Fibroblast of skin of right quadriceps (primary cell): ENCODE measurements at places on chromosomes 5 and 9.
A peak's percentile ranks its signal among the peaks of the same experiment; 100 is the strongest.

DNA sequence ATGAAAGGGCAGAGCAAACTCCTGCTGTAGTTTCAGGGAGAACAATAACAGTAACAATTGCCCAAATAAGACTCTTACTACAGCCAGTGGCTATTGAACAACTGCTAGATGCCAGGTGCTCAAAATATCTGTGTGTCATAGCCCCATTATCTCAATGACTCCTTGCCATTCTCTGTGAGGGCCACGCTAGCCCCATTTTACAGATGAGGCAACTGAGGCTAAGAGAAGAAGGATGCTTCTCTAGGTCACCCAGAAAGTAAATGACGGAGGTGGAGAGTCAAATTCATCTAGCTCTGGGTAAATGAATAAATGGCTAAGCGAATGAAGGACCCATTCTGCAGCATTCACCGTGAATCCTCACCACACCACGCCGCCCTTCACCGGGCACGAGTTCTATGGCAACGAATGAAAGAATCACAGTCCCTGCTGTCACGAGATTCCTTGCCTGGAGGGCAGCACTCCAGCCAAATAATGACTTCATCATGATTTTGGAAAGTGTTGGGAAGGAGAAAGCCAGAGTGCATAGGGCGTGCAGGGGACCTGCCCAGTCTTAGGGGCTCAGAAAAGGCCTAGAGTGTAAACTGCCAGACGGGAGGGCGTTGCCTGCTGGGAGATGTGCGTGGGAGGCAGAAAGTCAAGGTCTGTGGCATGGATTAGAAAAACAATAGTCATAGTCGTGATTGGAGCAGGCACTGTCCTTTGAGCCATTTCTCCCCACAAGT lies 147.2 kb downstream of the C9orf50 start:
- DNase-seq, result no peak

DNA sequence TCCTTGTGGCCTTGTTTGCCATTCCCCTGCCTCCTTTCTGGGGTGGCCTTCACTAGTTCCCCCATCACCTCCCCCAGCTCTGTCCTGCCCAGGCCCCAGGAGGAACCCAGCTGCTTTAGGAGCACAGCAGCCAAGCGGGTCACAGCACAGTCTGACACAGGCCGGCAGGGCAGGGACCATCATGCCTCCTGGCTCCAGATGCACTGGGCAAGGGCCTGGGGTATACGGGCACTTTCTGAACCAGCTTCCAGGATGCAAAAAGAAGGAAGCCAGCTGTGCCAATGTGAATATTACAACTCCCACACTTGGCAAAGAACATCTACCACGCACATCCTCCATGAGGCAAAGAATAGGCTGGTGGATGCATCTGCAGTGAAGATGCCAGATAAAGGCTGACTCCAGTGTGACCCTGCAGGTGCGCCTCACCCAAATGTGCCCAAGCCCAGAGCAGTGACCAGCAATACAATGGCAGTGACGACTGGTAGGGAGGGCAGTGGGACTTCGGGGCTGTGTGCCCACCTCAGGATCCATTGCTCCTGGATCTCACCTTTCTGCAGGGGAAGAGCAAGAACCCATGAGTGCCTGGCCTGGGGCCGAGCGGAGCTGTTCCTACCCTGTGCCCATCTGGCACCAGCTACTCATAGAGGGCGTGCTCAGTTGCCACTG lies 6.3 kb upstream of the IL3 start:
- DNase-seq, result no peak

GRCh38 chr5:173627860-173628392 lies 11.5 kb upstream of the BOD1 start:
- DNase-seq, result no peak

DNA sequence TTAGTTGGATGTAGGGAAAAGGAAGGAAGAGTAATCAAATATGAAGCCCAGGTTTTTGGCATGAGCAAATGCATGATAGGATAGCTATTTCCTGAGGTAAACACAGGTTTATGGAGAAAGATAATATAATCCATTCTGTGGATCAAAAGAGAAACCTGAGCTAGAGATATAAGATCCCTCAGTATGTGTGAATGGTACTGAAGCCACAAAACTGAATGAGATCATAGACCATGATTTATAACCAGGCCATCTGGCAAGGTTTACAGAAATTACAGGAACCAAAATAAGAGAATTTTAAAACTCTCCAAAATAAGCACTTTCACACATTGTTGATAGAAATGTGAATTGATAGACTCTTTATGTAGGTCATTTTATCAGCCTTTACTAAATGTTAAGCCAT lies 28.7 kb upstream of the ECM2 start:
- peak; percentile 64 for DNase-seq

DNA sequence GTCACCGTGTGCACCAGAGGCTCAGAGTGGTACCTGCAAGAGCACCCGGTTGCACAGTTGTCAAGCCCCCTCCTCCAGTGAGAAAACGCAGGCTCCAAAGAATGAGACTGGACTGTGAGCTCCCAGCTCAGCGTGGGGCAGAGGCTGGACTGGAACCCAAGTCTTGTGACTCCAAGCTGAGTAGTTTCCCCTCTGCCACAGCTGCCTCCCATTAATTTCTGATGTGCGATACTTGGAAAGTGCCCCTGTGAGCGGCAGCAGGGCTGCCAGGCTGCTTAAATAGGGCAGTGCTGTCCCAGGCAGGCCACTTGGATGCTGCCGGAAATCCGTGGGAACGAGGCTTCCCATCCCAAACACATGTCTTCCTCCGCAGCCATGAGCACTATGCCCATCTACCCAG lies 62.2 kb upstream of the ANGPTL2 start:
- DNase-seq, result no peak

DNA sequence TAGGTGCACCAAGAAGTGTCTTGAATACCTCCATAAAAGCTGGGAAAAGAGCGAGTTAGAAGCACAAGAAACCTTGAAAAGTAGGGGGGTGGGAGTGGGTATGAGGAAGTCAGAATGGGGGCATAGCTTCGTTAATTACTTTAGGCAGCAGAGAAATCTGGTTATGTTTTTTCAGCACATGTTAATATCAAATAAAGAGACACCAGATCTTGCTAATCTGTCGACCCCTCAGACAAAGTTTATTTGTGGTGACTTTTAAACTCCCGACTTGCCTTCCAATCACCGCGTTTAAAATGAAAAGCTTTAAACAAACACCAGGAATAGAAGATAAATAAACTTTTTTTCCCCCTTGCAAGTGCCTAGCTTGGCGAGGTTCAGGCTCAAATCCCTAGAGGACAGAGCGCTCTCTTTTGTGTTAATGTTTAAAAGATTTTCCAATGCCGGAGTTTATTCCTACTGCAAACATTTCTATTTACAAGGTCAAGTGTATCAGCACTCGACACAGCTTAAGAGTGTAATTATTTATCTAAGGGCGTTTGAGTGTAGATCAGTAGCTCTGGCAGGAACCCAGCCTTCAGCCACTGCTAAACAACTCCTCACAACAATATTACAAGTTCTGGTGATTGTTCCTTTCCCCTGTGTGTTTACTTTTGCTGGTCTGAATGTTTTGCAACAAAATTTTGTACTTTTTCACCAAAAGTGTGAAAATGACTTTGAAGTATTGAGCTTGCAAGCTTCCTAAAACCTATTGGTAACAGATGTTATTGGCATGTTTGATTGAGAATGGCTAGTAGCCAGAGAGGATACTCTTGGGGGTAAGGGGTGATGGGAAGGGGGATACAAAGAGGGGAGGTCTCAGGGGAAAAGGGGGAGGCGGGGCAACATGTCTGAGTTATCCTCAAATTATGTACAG lies 3.8 kb downstream of the GAS1 start:
- peak; percentile 38 for DNase-seq

DNA sequence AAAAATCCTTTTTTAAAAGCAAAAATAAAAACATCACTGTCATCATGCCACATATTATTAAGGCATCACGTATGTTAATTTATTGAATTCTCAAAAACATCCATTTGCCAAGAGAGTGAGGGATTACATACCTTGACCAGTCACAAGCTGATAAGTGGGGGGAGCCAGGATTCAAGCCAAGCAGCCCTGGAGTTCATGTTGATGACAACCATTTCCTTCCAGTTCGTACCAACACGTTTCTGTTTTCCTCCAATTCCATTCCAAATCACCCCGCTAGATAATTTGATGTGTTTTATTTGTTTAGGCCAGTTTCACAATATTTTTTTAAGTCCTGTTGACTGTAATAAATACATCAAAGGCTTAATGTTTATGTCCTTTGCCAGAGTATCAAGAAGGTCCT lies 53.0 kb downstream of the SLC1A3 start:
- no peak for DNase-seq
